ENCODE measurements at places on chromosomes 1 and 21.

DNA sequence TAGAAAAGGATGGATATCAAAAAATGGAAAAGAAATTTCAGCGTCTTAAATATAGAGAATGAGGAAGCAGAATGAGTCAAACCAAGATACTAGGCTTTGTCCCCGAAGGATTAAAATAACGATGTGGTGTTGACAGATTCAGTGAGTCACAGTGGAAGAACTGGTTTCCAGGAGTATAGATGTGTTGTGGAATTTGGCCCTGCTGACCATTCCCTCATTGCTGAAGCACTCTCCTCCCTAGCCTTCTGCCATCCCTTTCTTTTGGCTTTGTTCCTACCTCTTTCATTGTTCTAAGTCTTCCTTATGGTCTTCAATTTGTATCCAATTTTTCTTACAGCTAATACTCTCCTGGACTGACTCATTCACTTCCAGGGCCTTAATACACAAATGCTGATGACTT is 23.1 kb upstream of the USP25 start:
- peak; percentile 53 for DNase-seq

GRCh38 chr1:4175566-4176405 is 275.7 kb upstream of the C1orf174 start:
- no peak for DNase-seq

GRCh38 chr1:228781161-228781808 is 46.0 kb downstream of the RHOU start:
- no peak for DNase-seq

DNA sequence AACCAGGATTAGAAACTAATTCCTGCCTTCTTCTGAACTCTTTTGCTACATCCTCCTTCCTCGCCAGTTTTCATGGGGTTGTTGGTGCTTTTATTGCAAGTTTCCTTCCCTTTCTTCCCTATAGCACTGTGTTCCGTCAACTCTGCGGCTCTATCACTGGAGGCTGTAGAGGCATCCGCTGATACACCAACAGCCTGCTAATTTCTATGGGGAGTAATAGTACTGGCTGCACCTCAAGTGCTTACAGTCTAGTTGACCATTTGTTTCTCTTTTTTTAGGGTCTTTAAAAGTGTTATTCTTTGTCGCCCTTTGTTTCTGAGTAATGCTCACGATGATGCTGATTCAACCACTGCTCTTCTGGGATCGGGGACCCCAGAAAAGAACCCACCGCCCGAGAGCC is 746 bp downstream of the MIS18A start:
- DNase-seq = no peak

GRCh38 chr1:22643381-22643780 is at the start of gene C1QC:
C1QC (plus strand) TSS chr1:22643633; CDS start chr1:22644024, 391 bp downstream.
- no peak for DNase-seq

DNA sequence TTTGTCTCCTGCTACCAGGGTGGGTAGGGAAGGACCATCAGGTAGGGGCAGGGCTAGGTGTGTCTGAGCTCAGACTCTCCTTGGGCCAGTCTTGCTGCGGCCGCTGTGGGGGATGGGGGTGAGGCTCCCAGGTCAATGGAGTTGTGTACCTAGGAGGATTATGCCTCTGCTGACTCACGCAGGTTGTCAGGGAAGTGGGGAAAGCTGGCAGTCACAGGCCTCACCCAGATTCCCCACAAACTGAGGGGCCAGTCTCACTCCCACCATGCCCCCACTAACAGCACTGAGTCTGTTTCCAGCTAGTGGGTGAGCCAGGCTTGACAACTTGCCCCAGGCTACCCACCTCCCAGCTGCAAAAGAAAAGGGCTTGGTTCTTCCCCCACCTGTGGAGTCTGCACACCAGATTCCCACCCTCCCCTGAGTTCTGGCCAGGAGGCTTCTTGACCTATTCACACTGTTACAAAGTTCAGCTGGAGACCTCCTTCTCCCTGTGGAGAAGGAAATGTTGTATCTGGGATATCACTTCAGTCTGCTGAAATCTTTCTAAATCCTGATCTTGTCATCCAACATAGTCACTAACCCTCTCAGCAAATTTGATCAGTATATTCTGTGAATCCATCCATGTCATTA is 69.2 kb upstream of the GJA8 start:
- no peak for DNase-seq

- no peak for DNase-seq
Observed at GRCh38 chr1:14181191-14181795, 417.2 kb upstream of the KAZN start.

- DNase-seq = peak; percentile 73
Observed at GRCh38 chr21:41612674-41613532, 104.9 kb upstream of the TMPRSS2 start.

GRCh38 chr1:209755926-209756614 is at the start of gene TRAF3IP3:
TRAF3IP3 (plus strand) TSS chr1:209756053; CDS start chr1:209760040, 3,987 bp downstream.
- no peak for DNase-seq

DNA sequence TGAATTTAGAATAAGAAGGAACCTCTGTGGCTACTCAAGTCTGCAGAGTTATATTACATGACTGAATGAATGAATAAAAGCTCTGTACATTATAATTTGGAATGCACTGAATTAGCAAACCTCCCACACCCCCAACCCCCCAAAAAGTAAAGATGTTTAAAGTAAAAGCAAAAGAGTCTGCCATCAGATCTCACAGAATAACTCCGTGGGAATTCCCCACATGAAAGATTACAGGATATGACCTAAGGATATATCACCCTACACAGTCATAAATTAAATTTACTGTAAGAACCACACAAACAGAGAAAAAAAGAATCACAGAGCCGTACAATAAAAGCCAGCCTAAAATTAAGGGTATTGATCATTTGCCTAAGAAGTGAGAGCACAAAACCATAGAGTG is 587.3 kb downstream of the PTPRC start:
- no peak for DNase-seq

DNA sequence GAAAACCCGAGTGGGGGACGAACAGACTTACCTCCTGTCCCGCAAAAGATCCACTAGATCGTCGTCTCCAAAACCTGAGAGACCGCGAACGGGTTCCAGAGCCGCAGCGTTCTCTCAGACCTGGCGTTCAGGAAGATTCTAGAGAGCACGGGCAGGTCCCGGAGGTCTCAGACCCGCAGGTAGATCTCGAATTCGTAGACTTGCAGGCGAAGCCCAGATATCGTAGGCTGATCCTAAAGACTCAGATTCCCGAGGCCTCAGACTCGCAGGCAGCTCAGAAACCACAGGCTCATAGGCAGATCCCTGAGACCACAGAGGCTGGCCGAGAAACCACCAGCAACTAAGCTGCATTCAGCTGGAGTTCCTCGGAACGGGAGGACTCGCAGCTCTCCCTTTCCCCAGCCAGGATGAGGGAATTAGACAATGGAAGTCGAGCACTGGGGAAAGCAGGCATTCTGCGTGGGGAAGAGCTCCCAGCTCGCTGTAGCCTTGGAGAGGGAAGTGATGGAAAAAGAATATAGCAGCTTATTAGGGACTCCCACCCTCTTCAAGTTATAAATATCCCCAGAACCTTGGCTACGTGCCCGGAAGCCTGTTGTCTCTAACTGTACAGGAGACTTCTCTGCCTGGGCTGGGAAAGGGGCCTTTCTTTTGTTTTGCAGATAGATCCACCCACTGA is at the start of gene ZNF436:
Gene ZNF436 (minus strand): TSS at position 502 of the 679 bp plus-strand sequence. CDS start 1,831 bp downstream, outside the sequence.
- peak; percentile 90 for DNase-seq

- DNase-seq = no peak
Observed at GRCh38 chr21:25234857-25235801, 372.2 kb downstream of the MRPL39 start.

GRCh38 chr21:45363921-45364467 is 41.0 kb upstream of the COL18A1 start:
- peak; percentile 84 for DNase-seq

DNA sequence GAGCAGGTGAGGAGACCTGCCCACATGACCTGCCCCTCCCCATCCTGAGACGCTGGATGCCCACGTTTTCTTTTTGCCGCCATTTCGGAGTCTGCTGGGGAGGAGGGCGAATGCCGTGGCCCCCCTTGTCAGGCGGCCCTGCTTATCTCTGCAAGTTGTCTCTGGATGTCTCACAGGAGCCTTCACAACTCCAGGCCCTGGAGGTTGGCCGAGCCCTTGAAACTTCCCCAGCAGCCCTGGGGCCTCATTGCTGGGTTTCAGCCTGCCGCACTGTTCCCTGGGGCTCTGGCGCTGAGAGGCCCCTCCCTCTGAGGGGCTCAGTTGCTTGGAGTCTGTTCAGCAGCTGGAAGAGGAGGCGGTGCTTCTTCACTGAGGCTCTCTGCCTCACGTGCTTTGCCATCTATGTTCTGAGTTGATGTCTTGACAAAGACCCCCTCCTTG is 29.8 kb upstream of the ZBTB21 start:
- no peak for DNase-seq

- DNase-seq = no peak
Observed at GRCh38 chr1:245411245-245412036, 256.7 kb downstream of the KIF26B start.

- no peak for DNase-seq
Observed at GRCh38 chr21:25501996-25502665, 105.2 kb downstream of the MRPL39 start.

- DNase-seq = no peak
Observed at GRCh38 chr1:228415221-228415620, 1.4 kb downstream of the TRIM17 start.

- DNase-seq = no peak
Observed at GRCh38 chr1:231616667-231617066, 9.9 kb upstream of the DISC1 start.

DNA sequence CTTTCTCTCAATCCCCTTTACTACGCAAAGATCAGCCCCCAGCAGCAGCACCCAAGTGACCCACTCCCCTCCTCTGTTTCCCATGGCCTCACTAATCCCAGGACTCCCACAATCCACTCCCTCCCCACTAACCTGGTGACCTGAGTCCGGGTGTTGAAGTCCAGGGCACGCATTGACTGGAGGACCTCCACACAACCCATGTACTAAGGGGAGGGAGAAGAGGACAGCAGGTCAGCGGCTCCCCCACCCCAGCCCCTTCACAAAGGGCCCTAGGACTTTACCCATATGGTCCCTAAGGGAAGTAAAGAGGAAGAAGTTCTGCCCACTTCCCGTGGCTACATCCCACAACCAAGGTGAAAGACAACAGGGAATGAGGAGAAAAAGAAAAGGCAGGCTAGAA is 1.3 kb downstream of the SHC1 start:
- no peak for DNase-seq

DNA sequence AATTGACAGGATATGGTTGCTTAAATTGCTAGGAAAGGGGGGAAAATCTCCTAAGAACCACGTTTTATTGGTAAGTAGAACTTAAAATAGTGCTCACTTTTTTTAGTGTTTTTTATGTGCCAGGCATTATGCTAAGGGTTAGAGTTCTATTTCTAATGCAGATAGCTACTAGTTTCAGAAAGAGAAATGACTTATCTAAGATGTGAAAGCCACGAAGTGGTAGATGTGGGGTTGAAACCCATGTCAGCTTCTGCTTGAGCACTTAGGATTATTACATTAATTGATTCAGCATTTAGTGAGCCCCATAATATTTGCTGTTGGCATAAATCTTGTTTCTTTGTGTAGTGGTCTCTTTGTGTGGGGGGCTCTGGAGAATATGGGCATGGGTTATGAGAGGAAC is 24.7 kb downstream of the CACHD1 start:
- DNase-seq = no peak

GRCh38 chr1:38512789-38513188 is 346.8 kb downstream of the RRAGC start:
- peak; percentile 53 for DNase-seq

DNA sequence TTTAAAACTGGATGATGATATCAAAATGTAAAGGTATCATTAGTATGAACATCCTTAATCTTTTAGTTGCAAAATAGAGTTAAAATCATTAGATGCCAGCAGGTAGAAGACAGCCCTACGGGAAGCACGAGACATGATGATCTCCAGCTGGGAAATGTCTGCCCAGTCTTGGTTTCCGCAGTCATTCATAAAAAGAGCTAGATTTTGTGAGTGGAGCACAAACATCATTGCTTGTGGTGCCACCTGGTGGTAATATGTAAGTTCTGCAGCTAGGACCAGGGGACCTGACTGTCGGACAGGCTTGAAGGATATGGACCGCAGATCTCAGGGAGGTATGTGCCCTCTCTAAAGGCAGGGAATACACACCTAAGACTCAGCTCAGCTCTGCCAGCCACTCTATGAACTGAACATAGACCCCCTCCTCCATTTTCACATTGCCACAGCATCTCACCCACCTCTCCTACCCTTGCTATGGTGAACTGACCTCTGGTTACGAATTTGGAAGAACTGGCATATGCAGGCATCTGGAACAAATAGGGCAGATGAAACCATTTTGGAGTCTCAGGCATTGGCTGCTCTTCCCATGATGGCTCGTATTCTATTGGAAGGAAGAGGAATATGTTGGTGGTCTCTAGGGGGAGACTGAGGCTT is 9.2 kb downstream of the FCMR start:
- peak; percentile 84 for DNase-seq

DNA sequence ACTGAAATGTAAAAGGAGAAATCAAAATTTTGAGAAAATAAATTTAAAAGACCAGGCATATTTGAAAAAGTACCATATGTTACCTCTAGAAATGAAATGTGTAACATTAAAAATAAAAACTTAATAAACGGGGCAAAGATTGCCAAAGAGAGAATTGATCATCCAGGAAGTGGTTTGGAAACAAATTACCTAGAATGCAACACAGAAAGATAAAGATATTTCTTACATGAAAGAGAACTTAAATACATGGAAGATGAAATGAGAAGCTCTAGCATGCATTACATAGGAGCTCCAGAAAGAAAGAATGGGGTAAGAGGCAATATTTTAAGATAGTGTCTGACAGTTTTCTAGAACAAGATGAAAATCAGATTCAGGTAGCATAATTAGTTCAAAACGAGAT is 235.9 kb upstream of the IRF2BP2 start:
- DNase-seq = no peak

- no peak for DNase-seq
Observed at GRCh38 chr1:202540014-202540413, 170.2 kb downstream of the SYT2 start.

- no peak for DNase-seq
Observed at GRCh38 chr1:109671067-109671466, 3.2 kb downstream of the GSTM2 start.

- no peak for DNase-seq
Observed at GRCh38 chr21:22582026-22582425, 1583.8 kb downstream of the NCAM2 start.

DNA sequence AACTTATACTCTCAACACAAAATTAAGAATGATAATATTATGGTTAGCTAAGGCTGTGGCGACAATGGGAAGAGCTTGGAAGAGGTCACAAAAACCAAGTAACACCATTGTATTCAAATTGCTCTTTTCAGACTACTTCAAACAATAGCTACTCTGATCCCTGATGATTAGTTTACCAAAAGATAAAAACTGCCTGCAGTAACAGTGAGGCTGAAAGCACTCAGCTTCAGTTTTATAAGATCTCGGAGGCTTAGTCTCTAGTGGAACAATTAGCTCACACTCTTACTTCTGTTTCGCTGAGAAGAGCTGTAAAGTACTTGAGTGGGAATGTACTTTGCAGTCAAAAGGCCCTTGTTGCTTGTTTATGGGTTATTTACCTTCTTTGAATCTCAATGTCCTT is 278.5 kb downstream of the LRRC7 start:
- DNase-seq = no peak
